ENCODE measurements at places on chromosomes 6 and 20.

DNA sequence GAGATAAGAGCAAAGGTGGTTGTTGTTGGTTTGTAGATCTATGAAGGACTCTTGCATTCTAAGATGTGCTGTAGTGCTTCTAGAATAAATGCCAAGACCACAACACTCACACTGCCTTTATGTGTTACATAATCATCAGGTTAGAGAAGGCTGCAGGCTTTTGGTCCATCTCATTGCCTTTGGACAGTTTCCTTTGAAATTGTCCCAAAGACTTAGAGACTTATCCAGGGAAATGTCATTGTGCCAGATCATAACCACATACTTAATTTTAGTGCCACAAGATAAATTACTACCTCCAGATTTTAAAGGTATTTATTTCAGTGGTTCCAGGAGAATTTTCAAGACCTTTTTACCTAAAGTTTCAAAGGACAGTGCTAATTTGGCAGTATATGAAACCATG is 666.6 kb upstream of the CITED2 start:
- DNase-seq = no peak

DNA sequence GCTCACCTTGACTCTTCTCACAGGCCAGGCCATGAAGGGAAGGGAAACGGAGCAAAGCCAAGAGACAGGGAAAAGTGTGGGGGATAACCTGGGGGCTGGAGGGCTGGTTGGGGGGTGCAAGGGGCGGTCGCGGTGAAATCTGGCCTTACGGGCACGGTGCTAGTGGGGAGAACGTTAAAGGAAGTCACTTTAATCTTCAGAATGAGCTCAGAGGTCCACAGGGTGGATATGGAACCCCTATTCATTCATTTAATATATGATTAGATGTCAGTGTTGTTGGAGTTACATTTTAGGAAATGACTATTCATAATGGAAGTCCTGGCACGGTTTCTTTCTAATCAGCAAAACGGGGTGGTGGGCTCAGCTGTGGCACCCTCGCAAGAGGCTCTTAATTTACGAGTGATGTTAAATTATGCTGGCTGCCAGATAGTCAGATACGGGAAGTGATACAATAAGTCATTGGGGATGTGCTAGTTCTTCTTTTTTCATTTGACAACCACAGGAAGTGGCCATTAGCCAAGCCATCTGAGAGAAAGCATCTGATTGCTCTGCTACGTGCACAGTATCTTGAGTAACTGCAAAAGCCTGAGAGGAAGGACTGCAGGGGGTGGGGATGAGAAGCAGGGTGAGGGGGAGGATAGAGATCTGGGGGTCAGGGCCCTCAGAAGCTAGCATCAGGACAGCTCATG is 253.0 kb downstream of the QKI start:
- no peak for DNase-seq

DNA sequence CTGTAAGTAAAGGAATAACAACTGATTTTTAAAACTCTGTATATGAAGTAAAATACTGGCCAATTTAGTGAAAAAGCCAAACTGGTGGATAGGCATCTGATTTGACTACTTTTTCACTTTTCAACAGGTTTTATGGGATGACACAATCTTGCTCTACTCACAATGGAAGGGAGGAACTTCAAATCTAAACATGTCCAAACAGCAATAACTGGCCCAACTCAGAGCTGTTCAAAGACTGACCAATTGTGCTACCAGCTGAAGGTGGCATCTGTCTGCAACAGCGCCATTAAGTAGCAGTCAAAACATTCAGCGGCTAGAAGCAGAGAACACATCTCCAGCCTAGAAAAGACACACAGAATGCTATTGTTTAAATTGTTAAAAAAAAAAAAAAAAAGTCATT is 44.6 kb downstream of the SESN1 start:
- no peak for DNase-seq

DNA sequence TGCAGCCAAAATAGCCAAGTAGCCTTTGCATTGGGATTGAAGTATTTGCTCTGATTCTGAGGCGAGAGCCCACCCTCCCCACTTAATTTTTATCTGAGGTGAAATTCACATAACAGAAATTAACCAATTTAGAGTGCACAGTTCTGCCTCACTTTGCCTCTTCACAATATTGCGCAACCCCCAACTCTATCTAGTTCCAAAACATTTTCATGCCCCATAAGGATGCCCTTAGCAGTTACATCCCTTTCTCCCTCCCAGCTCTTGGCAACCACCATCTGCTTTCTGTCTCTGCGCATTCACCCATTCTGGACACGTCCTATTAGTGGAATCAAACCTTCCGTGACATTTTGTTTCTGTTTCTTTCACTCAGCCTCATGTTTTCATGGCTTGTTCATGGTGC is 9.0 kb downstream of the MAS1L start:
- DNase-seq = no peak

DNA sequence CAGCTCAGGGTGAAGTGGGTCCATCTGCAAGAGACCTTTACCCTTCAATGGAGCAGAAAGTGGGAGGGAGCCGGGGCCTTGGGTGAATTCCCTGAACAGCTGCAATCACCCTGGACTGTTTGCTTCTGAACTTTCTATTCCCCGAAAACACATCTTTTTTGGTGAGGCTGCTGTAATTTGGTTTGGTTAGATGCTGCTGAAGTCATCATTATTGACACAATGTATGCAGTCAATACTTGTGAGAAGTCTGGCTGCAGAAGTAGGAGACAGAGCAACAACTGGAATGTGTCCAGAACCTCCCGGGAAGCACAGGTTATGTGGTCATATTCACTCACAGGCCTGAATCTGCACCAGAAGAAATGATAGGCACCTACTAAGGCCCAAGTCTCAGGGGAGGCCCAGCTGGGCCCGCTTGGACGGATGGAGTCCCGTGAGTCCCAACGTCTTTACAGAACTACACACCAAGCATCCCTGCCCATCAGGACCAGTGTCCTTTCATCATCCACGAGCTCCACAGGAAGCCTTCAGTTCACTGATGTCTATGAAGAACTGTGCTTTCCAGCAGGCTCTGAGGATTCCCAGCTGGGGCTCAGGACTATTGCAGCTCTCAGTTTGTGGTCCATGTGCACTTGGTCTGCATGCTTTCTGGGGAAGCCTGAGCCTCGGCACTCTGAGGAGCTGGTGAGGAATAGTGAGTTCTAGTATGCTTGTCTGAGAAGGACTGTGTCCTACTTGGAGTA is 177.6 kb downstream of the THBS2 start:
- no peak for DNase-seq

DNA sequence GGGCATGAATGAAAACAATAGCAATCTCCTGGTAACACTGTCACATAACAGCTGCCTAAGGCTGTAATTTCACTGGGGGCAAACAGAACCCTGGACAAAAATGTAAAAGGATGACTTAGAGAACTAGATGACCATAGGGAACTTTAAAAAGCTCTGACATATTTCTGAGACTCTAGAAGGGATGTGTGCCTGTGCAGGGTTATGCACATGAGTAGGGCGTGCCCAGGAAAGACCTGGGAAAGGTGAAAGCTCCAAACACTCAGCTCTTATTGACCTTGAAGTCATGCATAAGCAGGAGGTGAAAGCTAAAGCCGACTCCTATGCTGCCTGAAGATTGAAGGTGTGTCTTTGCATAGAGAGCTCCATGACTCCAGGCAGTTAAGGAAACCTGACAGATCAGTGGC is 118.4 kb upstream of the BTBD3 start:
- no peak for DNase-seq

DNA sequence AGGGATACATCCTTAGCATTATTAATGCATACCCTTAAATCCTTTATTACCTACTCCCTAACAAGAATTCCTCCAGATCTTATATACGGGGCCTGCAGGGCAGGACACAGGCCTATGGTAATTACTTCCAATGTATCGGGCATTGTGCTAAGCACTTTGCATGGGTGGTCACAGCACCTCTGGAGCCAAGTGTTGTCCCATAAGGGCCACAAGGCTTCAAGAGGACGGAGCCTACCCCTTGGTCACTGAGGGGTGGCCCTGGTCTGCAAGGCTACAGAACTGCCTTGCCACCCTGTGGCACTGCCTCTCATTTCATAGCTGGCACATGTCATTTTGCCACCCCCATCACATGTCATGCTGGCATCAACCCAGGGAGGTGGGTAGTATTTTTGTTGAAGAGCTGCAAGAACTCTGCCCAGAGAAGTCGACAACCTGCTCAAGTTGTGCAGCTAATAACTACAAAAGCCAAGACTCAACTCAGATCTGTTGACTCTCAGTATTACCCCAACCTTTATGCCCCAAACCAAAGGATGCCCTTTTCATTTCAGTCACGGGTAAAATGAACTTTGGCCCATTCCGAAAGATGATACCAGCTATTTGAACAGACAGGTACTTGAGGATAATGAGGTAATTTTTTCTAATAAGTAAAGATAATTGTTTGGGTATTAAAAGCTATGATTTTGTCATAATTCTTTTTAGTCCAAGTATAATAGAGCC is 144.1 kb upstream of the AKAP12 start:
- no peak for DNase-seq

DNA sequence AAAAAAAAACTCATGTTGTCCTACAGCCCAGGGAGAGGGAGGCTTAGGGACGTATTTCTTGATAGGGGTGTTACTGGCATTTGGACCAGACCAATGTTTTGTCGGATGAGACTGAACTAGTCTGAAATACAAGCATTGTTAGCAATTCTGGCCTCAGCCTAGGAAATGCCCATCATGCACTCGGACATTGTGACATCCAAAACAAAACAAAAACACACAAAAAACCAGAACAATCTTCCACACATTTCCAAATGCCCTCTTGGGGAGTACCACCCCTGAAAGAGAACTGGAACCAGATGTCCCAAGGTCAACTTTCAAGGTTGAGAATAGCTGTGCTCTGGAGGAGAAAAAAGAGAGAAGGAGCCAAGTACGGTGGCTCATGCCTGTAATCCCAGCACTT is 299.1 kb upstream of the JARID2 start:
- DNase-seq = no peak

DNA sequence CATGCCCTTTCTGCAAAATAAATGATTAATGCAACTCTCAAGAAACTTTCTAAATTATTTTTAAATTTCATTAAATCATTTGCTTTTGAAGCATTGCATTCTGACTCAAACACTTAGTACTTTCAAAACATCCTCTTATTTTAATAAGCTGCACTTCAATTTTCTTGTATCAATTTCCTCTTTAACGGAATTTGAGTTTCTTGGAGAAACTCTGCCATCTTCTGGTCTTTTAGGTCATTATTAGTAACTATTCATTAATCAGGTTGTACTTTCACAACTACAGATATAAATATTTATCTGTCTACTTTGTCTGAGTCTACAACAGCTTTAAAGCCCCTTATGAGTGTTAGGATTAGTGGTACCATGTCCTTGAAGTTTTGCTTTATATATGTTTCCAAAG is 30.2 kb downstream of the TMX4 start:
- no peak for DNase-seq

GRCh38 chr20:52004715-52005114 is 186.9 kb downstream of the ZFP64 start:
- no peak for DNase-seq
